ENCODE measurements at places on chromosomes 12 and 14.

DNA sequence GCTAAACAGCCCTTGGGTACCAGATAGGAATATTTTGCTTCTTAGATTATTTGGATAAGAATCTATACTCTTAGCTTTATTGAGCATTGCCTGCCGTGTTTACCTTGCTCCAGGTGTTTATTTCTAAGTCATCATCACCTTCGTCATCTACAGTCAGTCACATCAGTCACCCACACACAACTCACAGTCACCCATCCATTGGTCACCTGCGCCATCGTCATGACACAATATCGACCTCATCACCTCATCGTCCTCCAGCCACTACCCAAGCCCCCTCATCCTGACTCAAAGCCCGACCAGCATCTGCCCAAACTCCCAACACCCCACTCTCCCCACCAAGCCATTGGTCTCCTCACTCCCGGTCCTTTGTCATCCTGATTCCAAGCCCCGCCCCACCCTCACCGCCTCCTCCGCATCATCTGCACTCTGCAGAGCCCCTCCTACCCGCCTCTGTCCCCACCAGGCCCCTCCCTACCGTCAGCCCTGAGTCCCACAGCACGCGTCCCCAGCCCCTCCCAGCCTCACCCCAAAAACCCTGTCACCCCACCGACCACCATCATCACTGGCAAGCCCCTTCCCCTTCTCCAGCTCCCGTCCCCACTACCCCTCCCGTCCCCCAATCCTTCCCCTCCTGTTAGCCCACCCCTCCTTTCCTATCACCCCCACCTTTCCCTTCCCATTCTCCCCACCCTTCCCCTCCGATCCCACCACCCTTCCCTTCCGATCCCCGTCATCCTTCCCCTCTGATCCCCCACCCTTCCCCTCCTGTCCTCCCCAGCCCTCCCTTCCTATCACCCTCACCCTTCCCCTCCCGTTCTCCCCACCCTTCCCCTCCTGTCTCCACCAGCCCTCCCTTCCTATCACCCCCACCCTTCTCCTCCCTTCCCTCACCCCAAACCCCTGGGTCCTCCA is 9.8 kb downstream of the DLK1 start:
- DNase-seq = no peak

DNA sequence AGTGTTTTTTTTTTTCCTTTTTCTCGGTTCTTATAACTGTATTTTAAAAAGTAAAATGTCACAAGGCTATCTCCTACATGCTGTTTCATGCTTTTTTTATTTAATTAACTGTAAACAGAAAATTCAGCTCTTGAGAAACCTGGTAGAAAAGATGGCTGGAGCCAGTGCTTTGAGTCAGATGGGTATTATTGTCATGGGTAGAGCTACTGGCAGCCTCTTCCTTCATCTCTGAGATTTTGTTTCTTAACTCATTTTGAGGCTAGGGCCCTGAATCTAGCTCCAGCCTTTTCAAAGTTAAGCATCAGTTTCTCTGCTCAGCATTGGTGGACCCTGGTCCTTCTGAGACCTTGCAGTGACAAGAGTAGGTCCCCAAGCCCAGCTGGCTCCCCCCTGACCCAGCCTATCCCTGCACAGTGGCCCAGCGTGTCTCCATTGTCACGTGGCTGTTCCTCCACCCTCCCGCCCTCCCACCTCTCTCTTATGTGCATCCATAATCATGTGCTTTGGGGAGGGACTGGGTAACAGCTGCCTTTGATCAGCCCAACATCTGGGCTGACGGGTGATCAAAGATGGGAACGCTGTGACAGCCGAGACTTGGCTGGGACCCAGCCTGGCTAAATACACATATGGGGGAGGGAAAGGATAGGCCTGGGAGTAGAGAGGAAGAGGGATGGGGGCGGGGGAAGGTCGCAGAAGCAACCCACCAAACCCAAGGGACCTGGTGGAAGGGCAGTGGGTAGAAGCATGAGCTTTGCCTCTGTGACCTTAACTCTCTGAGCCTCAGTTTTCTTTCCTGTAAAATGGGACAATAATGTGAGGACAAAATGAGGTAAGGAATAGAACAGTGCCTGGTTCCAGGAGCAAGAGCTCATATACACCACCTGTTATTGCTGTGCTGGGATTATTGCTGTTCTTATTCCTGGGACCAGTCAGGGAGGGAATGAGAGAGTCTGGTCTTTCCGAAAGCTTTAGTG is 24.4 kb upstream of the RBM19 start:
- DNase-seq = no peak

DNA sequence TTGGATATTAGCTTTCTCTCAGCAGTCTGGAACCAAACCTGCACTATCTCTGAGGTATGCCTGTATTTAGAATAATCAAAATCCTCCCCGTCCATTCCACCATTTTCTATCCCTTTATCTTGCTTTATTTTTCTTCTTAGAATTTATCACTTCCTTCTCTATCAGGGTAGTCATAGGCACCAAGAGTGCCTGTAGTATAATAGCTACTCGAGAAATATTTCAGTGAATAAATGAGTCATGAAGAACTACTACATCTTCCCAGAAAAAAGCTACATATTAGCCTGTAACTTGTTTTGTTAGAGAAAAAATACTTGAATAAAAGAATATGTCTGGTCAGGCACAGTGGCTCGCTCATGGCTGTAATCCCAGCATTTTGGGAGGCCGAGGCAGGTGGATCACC is 4.3 kb downstream of the SLC2A14 start:
- DNase-seq = no peak

- DNase-seq = no peak
Observed at GRCh38 chr12:30286345-30286926, 409.2 kb downstream of the IPO8 start.

DNA sequence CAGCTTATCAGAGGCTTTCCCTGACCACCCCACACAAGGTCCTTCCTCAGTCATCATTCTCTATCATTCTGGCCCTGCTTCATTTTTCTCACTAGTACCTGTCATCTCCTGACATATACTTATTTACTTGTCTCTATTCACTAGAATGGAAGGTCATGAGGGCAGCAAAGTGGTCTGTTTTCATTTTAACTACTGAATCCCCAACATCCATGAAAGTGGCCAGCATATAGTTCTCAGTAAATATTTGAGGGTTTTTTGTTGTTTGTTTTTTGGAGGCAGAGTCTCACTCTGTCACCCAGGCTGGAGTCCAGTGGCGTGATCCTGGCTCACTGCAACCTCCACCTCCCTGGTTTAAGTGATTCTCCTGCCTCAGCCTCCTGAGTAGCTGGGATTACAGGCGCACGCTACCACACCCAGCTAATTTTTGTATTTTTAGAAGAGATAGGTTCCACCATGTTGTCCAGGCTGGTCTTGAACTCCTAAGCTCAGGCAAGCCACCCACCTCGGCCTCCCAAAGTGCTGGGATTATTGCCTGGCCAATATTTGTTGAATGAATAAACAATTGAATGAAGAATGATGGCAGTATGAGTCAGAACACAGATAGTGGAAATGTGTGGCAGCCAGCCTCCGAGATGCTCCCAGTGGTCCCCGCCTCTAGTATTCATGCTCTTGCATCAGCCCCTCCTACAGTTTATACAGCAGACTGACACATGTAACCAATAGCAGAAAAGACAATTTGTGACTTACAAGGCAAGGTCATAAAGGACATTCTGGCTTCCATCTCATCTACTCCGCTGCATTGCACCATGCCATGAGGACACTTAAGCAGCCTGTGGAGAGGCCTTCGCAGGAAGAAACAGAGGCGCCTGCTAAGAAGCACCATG is 7.0 kb upstream of the ANO6 start:
- no peak for DNase-seq

DNA sequence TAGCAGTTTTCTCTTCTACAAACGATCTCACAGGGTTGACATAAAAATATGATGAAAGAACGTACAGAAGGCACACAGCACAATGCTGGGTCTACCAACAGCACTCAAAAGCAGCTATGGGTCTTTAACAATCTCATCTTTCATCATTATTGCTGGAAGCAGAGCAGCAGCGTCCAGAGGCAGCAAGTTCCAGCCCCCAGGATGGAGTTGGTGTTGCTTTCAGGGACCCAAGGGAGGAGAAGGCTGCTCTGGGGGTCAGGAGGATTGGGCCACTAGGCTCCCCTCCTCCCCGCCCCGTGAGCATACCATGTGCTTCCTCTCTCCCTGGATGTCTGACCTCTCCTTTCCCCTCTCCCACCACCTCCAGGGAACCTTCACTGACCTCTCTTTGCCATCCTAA is 13.3 kb downstream of the KCTD10 start:
- DNase-seq = no peak

DNA sequence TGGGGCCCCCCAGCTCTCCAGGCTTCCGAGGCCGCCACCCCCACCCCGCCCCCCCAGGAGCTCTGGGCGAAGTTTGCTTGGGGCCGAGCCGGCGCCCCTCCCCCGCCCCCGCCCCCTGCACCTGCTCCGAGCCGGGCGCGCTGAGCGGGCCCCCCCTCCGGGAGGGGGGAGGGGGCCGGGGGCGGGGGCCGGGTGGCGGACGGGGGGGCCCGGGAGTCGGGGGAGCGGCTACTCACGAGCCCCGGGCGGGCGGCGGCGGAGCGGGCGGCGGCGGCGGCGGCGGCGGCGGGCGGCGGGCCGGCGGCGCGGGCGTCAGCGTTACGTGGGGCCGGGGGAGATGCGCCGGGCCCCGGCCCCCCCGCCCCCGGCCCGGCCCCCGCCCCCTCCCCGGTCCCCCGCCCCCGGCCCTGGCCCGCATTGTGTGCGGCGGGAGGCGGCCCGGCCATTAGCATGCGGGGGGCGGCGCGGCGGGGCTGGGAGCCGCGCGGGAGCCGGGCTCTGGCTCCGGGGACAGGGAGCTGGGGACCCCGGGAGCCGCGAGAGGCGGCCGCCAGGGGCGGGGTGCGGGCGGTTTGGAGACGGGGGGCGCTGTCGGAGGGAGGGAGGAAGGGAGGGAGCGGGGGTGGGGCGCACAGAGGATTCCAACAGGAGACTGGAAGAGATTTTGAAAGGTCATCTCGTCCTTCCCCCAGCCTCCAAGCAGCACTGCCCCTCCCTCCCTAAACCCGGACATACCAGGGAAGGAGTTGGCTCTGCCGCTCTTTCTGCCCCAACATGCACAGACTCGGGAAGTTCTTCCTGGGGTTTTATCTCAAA is at the start of gene ZNF219:
TSS of gene ZNF219 (minus strand) at position 580 of the 816 bp plus-strand sequence. CDS start 5,064 bp downstream, outside the sequence.
- DNase-seq = peak; percentile 35

DNA sequence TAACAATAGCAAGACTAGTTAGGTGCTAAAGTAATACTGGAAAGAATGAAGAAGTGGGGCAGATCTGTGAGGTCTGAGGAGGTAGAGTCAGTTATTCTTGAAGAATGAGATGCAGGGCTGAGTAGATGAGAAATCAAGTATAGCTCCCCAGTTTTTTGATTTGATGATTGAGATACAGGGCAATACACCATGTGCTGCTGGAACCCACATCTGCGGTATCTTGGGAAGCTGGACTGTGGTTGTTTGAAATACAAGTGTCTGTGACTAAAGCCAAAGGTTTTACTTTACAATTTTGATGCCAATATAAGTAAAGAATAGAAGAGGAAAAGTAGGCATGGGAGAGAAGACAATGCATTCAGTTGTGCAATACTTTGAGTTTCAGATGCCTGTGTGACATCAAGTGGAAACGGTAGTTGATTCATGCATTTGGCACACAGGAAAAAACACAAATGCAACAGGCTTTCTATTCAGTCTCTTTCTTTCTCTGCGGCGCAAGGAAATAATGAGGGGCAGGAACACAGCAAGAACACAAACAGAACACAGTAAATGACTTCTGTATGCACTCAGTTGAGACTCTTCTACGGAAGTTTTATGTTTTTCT is 190.2 kb upstream of the SLC38A2 start:
- no peak for DNase-seq

- DNase-seq = no peak
Observed at GRCh38 chr12:117141097-117141898, 42.1 kb upstream of the TESC start.

GRCh38 chr12:50901685-50902113 is 50.6 kb upstream of the HIGD1C start:
- DNase-seq = no peak

DNA sequence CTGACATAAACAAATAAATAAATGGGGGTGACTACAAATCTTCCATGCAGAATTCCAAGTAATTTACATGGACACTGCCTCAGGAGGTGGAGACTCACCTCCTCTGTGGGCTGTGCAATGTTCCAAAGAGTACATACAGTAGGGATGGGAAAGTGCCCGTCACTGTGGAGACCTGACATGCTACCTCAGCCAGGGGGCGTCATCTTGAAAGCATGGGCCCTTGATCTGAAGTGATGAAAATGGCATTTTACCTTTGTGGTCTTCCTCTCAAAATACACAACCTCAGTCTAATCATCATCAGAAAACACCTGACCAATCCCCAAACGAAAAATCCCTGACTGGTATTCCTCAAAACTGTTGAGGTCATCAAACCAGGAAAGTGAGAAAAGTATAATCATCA is 48.4 kb downstream of the ANAPC7 start:
- no peak for DNase-seq

DNA sequence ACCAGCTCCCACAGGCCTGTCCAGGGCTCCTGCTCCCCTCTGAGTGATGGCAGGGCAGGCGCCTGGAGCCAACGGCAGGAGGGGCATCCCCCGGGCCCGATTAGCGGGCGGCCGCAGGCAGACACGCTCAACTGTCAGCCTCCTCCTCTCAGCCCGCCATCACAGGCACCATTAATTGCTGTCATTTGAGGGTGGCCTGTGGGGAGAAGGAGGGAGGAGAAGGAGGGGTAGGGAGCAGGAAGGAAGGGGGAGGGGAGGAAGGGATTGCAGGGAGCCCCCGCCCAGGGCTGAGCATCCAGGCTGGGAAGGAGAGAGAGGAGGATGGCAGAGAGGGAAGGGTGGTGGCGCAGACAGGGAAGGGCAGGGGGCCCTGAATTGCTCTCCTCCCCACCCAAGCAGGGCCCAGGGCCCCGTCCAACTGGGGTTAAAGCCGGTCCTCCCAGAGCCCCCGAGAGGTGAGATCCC is 36.1 kb downstream of the NCOR2 start:
- no peak for DNase-seq

GRCh38 chr14:106343626-106344025 is 817.2 kb downstream of the TMEM121 start:
- no peak for DNase-seq

DNA sequence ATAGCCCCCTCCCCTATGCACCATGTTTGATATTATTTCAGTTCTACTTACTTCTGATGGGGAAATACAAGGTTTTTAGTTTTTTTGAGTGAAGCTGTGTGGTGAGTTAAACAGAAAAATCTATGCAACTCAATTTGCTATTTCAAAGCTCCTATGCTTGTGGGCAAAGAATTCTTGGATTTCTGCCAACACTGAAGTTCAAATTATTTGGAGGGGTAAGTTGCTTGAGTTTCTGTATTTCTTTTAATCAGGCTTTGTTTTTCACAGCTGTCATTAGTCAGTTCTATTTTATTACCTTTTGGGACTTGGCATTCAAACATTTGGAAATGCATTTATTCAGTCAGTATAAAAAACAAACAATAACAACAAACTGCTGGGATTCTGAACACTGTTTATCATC is 407.5 kb upstream of the MGAT4C start:
- DNase-seq = no peak

- no peak for DNase-seq
Observed at GRCh38 chr12:121232163-121232562, 22.2 kb downstream of the P2RX4 start.

Measured in activated naive CD4-positive, alpha-beta T cell treated with anti-CD3 and anti-CD28 coated beads, Interleukin-2, amount 50 U/mL, for 16 hours (primary cell).